SJCRH30 (cell line): ENCODE measurements at places on chromosomes 2 and 18.
A peak's percentile ranks its signal among the peaks of the same experiment; 100 is the strongest.

GRCh38 chr2:203758841-203759689 is 52.6 kb downstream of the CD28 start:
- no peak overlapping the region for H3K27ac ChIP-seq
- H3K4me1 ChIP-seq: no peaks in the 10 kb centered on the region
- no peaks in the 10 kb centered on the region for H3K27me3 ChIP-seq
- no peak overlapping the region for H3K4me3 ChIP-seq
- H3K36me3 ChIP-seq: no peaks in the 10 kb centered on the region

DNA sequence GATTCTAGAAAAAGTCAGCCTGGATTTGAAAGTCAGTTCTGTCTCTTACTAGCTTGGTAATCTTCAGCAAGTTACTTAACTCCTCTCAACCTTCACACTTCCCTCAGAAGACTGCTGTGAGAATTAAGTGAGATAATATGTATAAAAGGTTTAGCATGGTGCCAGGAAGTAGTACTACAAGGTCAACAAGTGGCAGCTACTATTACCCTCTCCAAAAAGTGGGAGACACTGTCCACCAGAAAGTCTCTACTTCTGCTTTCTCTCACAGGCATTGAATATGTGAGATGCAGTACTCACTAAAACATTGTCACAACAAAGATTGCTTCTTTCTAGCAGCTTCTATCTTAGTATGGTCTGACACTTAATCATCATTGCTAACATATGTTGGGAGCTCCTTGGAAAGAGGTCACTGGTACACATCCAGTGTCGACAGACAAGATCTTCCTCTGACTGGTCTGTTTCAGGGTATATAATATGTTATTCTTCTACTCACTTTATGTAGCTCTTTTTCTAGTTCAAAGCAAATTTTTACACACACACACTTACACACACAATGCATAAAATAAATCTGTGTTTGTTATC is 47.9 kb downstream of the DOCK10 start:
- no peak overlapping the region for H3K27ac ChIP-seq
- DNase-seq: no peak
- no peaks in the 10 kb centered on the region for H3K4me1 ChIP-seq
- H3K4me3 ChIP-seq: no peak overlapping the region

DNA sequence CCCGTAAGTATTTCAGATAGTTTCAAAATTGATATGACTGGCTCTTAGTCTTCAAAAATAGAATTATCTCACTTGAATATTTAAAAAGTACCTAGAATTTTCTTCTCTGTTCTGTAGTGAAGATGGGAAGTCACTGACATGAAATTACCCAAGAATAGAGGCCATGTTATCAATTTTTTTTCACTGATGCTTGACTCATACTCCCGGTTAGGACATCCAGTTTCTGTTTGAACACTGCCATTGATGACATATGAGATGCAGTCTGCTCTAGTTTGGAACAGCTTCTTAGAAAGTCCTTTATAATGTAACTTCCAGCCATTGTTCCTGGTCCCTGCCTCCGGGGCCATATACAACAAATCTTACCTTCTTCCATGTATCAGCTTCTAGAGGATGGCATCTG is 26.0 kb downstream of the MAP3K20 start:
- no peaks in the 10 kb centered on the region for H3K27me3 ChIP-seq
- DNase-seq: no peak
- H3K4me3 ChIP-seq: no peak overlapping the region
- peaks cover 3% of the 10 kb centered on the region; the same call in 1 of the 2 replicates for H3K36me3 ChIP-seq
- H3K4me1 ChIP-seq: peaks cover 4% of the 10 kb centered on the region

GRCh38 chr2:57160976-57161375 is 885.6 kb upstream of the VRK2 start:
- no peak overlapping the region for H3K27ac ChIP-seq
- no peaks in the 10 kb centered on the region for H3K36me3 ChIP-seq
- DNase-seq: no peak

GRCh38 chr2:113791697-113792590 is 35.5 kb upstream of the SLC35F5 start:
- no peaks in the 10 kb centered on the region for H3K36me3 ChIP-seq
- no peak overlapping the region for H3K4me3 ChIP-seq
- DNase-seq: no peak
- no peaks in the 10 kb centered on the region for H3K27me3 ChIP-seq
- no peaks in the 10 kb centered on the region for H3K4me1 ChIP-seq

GRCh38 chr2:94995553-94996304 is 29.8 kb upstream of the MAL start:
- H3K36me3 ChIP-seq: no peaks in the 10 kb centered on the region
- DNase-seq: no peak
- H3K4me1 ChIP-seq: no peaks in the 10 kb centered on the region
- no peak overlapping the region for H3K4me3 ChIP-seq
- 0 out of 2 replicates have a peak, but pooled peaks cover 2% of the 10 kb centered on the region for H3K27me3 ChIP-seq

DNA sequence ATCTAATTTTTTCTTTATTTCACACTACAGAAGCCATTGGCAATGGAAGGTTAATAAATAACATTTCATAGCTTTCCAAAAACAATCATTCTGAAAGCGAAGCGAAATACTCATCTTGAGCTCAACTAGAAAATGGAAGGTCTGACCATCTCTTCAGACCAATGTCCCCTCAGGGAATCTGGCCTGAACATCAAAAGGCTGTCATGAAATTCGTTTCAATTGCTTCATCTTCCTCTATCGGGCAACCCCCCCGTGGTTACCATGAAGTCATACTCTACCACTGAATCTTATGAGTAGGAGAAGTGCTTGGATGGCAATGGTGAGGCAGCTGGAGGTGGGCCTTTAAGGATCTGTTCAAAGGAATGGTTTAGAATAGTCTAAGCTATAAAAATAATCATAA is 22.9 kb upstream of the CYTIP start:
- no peak overlapping the region for H3K27ac ChIP-seq
- H3K4me3 ChIP-seq: no peak overlapping the region
- no peaks in the 10 kb centered on the region for H3K36me3 ChIP-seq
- H3K4me1 ChIP-seq: no peaks in the 10 kb centered on the region
- H3K27me3 ChIP-seq: no peaks in the 10 kb centered on the region

- H3K4me3 ChIP-seq: peak overlapping the region; percentile 54
- DNase-seq: no peak
- no peaks in the 10 kb centered on the region for H3K36me3 ChIP-seq
- H3K27me3 ChIP-seq: 0 out of 2 replicates have a peak, but pooled peaks cover 3% of the 10 kb centered on the region
- H3K4me1 ChIP-seq: peaks cover 15% of the 10 kb centered on the region
These were observed 776 bp downstream of the EMILIN2 start for GRCh38 chr18:2847317-2848246.

- H3K27me3 ChIP-seq: no peaks in the 10 kb centered on the region
- peaks cover 44% of the 10 kb centered on the region for H3K36me3 ChIP-seq
- DNase-seq: no peak
These were observed 9.2 kb upstream of the D2HGDH start for GRCh38 chr2:241724975-241725870.

DNA sequence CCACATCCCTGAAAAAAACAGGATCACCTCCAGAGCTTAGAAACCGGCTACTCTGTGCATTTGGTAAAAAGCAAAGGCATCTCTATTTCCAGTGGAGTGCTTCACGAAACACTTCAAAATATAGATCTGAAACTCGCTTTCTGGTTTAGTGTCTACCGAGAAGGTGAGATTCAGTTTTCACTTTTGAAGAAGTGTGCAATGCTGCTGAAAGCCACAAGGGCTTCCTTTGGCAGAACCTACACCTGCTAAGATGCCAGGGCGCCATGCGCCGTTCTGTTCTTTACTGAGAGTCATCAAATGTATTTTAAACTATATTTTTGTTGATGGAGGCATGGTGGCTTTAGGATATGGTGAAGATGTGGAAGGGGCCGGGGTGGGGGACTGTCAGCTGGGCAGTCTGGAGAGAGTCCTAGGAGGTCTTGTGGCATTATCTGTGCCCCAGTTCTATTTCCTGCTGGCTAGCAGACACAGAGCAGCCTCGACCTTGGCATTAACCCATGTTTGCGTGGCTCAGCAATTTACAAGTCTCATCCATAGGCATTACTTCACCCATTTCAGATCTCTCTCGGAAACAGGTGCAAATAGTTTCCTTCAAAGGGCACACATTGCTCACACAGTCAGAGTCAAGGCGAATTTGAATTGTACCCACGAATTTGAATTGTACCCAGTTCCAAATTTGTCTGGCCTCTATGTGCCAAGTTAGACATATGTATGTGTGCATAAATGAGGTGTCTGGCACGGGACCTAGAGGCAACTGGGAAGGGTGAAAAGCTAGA is 46.7 kb upstream of the KCNF1 start:
- H3K4me1 ChIP-seq: no peaks in the 10 kb centered on the region
- H3K4me3 ChIP-seq: no peak overlapping the region
- DNase-seq: no peak
- H3K27ac ChIP-seq: no peak overlapping the region

DNA sequence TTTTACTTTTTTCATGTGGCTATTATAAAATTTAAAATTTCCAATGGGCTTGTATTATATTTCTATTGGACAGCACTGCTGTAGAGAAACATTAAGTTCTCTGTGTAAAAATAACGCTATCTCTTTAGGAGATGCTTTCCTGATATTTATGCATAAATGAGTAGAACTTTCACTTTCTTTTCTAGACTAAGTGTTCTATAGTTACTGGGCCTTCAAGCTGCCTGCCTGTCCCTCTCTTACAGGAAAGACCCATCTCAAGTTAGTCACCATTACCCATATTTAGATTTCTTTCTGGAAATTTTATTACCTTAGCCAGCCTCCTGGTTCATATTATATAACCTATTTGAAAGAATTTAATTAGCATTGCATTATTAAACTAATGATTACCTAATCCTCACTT is 4.8 kb downstream of the ITGA4 start:
- no peak overlapping the region for H3K4me3 ChIP-seq
- DNase-seq: no peak
- H3K4me1 ChIP-seq: peaks cover 10% of the 10 kb centered on the region
- H3K27me3 ChIP-seq: no peaks in the 10 kb centered on the region
- no peaks in the 10 kb centered on the region for H3K36me3 ChIP-seq

DNA sequence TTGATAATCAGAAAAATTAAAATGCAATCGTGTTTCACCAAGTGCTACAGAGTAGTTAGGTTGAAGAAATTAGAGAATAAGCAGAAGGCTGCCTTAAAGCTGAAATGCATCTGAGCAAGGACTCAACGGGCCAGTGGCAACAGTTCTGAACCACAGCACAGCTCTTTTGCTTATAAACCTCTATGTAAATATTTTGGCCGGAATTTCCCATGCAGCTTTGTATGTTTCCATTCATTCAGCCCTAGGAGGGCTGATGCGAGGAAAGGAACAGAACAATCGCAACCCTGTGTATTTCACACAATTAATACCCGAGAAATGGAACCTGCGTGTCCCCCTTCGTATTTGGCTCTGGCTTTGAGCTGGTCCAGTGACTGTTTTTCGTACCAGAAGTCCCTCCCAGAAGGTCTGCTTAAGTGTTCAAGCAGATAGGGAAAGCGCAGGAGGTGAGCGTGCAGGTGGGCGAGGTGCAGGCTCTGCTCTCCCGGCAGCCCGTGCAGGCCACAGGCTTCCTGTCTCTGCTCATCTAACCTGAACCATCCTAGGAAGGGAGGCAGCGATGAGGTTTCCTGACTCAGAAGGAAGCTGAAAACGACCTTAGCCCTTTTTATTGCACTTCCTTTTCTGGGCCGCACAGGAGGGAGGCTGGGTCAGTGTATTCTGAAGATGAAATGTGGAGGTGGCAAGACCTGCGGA is 67.3 kb downstream of the ASB1 start:
- H3K4me1 ChIP-seq: no peaks in the 10 kb centered on the region
- DNase-seq: no peak
- H3K4me3 ChIP-seq: no peak overlapping the region
- no peaks in the 10 kb centered on the region for H3K36me3 ChIP-seq
- H3K27ac ChIP-seq: no peak overlapping the region
